Occipital lobe (tissue), 3 donors: ENCODE measurements at places on chromosomes 12 and 14.

GRCh38 chr12:58242796-58243630 is 301.6 kb downstream of the ATP23 start:
- no peak for DNase-seq

GRCh38 chr12:61530456-61530855 is 729.7 kb upstream of the USP15 start:
- no peak for DNase-seq

- DNase-seq, result no peak
Measured at GRCh38 chr14:72882047-72882446, 11.9 kb downstream of the DPF3 start.

DNA sequence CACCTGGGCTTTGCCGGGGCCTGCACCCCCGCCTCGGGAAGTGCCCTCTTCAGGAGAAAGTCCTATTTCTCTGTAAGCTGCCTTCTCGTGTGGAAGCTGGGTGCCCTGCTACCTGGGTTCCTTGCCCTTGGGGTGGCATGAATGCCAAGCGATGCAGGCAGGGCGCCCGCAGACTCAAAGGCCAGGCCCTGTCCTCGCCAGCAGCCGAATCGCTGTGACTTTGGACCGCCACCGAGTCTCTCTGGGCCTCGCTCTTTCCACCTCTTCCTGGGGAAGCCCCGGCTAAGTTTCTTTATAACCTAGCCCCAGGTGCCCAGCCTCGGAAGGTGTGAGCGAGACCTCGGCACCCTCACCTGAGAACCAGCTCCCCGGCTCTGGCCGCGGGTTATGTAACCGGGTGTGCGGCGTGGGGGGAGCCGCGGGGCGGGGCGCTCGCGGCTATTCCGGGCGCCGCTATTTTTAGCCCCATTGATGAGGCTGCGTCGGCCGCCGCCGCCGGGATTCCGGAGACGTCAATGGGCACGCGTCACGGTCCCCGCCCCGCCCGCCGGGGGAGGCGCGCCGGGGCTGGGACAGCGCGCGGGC is 14.6 kb upstream of the NR4A1 start:
- DNase-seq, result peak; percentile 49

DNA sequence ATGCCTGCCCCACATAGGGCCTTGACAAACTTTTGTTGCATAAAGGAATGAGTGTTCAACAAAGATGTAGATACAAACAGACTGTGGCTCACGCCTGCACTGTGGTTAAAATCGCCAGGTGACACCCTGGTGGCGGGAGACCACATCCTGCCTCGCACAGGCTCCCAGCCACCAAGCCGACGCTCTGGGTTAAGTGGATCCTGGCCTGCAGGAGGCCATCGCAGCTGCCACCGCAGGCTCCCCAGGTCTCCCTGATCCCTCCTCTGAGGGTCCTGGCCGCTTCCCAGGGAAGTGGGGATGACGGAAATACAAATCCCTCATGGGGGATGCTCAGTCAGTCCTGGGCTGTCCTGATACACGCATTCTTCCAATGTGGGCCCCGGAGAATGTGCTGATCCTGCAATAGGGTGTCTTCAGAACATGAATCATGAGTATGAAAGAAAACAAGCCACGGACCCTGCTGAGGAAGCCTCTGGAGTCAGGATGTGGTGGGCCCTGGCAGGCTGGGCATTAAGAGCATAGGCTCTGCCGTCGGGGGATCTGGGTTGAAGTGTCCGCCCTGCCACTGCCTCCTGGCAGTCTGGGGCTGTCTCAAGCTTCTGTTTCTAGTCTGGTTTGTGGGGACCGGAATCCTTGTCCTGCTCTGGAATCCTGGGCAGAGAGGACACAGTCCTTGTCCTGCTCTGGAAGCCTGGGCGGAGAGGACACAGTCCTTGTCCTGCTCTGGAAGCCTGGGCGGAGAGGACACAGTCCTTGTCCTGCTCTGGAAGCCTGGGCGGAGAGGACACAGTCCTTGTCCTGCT is 53.5 kb upstream of the BEGAIN start:
- DNase-seq, result no peak
